Choroid plexus epithelial cell (primary cell): ENCODE measurements at places on chromosomes 11 and 22.

GRCh38 chr22:40290516-40290915, 55.8 kb upstream of the ADSL start:
- no peak for DNase-seq

GRCh38 chr22:40975366-40975765, 24.2 kb downstream of the RBX1 start:
- DNase-seq = no peak

- no peak for DNase-seq
These were observed 6.4 kb downstream of the PTPRJ start for GRCh38 chr11:47986742-47987141.

GRCh38 chr22:47811971-47812370, 1049.5 kb downstream of the TBC1D22A start:
- DNase-seq = no peak

DNA sequence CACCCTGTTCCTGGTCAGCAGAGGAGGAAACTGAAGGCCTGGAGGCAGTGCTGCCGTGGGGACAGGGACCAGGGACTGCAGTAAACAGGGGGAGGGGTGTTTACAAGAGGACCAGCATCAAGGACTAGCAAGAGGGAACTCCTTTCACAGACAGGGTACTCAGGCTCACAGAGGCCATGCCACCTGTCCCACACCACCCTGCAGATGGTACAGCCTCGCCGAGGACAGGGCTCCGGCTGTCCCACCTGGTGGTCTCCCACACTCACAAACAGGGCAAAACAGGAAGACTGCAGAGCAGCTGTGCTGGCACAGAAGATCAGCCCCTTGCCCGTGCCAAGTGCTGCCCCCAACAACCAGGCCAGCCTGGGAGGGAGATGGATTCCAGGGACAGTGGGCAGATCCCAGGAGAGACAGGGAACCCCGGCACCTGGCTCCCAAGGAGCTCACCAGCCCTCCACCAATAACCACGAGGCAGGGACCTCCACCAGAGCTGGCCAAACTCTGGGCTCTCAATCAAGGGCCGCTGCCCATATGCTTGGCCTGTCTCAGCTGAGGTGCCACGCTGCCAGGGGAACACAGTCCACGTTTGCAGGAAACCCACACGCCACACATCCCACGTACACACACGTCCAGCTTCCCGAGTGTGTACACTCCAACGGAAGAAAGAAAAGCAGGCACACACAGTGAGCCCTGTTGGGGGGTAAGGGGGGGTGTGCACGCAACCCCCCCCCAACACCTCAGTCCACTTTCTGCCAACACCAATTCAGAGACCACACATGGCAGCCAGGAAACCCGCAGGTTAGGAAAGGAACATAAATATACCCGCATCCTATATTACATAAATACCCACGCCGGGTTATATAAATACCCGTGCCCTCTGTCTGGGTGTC, 2.1 kb downstream of the CSNK1E start:
- DNase-seq = no peak

GRCh38 chr11:117502015-117502778, 174.5 kb downstream of the CEP164 start:
- DNase-seq = no peak

DNA sequence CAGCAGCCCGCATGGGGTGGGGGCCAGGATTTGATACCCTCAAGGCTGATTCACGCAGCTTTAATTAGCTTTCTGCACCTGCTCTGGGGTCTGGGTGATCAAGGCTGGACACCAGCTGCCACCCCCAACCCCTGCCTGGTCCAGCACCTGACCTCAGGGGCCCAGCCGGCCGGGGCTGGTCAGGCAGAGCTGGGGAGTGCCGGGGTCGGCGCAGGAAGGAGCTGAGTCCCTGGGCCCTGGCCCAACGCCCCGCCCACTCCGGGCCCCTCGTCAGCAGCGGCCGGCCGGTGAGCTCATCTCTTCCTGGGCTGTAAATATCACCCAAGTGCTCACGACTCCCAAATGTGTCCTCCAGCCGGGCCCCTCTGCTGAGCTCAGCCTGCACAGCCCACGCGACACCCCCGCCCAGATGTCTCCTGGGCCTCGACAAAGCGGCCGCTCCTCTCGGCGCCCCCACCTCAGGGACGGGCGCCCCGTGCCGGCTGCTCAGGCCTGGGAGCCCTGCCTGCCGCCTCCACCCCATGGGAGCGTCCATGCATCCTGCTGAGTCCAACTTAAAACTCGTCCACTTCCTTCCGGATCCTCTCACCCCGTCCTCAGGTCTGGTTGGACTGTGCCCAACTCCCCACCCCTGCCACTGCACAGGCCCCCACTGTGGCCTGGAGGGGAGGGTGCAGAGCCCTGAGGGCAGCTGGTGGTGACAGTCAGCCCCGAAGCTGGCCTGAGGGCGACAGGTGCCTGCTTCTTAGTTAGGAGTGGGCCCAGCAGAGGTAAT, 29.0 kb downstream of the RTN4R start:
- DNase-seq = no peak

GRCh38 chr11:36026315-36026968, 82.6 kb downstream of the LDLRAD3 start:
- DNase-seq = no peak

- no peak for DNase-seq
These were observed 42.9 kb downstream of the WNT11 start for GRCh38 chr11:76163289-76163880.

GRCh38 chr11:117039900-117040299, 58.3 kb downstream of the SIK3 start:
- no peak for DNase-seq

GRCh38 chr11:108135845-108136544, 14.6 kb downstream of the ACAT1 start:
- peak; percentile 55 for DNase-seq

DNA sequence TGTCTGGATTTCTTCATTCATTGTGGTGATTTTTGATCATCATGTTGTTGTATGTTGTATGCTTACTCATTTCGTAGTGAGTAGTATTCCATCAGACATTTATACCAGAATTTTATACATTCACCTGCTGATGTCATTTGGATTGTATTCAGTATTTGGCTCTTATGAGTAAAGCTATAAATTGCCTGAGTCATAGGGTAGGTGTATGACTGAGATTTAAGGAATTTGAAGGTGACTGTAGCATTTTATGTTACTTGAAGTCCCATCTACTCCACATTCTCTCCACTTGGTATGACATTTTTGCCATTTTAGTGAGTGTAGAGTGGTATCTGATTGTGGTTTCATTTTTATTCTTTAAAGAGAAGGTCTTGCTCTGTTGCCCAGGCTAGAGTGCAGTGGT, 548.2 kb downstream of the TBC1D22A start:
- DNase-seq = no peak

DNA sequence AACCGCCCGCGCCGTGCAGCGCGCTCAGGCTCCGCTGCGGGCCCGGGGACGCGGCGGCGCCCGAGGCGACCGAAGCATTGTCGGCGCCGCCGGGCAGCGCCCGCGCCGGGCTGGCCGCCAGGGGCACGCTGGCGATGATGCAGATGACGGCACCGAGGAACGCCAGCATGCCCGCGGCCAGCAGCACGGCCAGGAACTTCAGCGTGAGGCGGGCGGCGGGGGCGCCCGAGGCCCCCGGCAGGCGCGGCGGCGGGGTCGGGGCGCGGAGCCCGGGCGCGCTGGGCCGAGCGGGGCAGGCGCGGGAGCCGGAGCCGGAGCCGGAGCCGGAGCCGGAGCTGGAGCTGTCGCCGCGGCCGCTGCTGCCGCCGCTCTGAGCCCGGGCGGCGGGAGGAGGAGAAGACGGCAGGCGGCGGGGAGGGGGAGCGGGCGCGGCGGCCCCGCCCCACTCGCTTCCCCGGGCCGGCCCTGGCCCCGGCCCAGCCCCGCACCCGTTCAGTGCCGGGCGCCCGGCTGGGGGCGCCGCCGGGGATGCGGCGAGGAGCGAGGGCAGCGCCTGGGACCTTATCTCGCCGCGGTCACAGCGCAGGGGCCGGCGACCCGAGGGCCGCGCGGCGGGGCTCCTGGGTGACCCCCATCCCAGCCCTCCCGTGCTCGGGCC, at the start of gene NPTXR:
Gene NPTXR (minus strand): TSS at position 372 of the 658 bp plus-strand sequence.
- no peak for DNase-seq

DNA sequence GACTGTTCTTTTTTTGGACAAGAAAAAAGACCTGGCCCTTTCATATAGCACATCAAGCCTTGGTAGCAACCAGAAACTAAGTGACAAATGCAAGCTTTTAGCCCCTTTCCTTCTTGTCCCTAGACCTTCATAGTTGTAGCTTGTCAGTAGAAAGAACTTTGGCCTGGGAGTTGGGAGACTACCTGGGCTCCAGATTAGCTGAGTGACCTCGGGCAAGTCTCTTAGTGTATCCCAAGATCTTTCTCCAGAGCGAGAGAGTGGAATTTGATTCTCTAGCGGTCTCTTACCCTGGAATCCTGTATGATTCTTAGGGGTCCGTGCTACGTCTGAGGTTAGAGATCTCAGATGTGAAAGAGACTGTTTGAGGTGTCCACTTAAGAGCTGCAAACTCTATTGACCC, 59.0 kb downstream of the ZNRF3 start:
- DNase-seq = no peak

DNA sequence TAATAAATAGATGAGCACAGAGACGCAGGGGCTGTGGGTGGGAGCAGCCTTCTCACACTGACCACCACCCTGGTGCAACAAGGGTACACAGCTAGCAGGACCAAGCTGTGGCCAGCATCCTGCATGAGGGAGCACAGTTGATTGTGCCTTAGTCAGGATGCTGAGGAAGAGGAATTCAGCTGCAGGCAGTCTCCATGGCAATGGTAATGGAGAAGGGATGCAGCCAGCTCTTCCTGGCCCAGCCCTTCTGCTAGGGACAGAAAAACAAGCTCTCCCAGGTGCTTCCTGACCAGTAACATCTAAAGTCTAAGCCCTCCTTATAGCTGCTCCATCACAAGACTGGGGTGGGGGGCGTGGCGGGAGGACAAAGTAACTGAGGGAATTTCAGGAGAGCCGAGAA, 363.5 kb downstream of the BUD13 start:
- DNase-seq = no peak

DNA sequence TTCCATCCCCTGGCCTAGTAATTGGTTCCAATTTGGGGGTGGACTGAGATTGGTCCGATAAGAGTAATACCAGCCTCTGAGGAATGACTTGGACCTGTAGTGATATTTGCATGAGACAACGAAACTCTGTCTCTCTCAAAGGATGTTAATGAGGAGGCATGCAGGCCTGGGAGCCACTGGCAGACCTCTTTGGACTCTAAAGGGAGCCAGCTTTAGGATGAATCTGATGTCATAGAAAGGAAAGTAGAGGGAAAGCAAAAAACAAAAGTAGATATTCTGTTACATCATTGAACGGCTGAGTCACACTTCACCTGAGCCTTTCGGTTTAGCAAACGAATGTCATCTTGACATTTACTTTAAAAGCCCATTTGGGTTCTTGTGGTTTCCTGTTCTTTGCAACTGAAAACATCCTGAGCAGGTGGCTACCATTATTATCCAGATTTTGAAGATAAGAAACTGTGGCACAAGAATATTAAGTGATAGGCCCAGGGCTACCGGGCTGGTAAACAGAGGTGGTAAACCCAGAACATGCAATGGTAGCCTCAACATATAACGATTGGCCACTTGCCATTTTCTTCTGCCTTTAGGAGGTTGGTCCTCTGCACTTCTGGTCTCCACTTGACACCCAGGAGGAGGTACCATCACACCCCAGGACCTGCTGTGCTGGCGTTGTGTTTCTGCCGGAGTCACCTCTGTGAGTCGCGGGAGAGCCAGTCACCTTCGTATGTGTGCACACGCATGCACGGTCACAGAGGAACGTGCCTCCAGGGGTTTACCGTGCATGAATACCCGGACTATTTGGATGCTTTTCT, 42.7 kb downstream of the RTL6 start:
- DNase-seq = no peak

- DNase-seq = no peak
These were observed 5.5 kb downstream of the PHLDA2 start for GRCh38 chr11:2923446-2924375.

- no peak for DNase-seq
These were observed 3.3 kb upstream of the CTR9 start for GRCh38 chr11:10747733-10748132.

DNA sequence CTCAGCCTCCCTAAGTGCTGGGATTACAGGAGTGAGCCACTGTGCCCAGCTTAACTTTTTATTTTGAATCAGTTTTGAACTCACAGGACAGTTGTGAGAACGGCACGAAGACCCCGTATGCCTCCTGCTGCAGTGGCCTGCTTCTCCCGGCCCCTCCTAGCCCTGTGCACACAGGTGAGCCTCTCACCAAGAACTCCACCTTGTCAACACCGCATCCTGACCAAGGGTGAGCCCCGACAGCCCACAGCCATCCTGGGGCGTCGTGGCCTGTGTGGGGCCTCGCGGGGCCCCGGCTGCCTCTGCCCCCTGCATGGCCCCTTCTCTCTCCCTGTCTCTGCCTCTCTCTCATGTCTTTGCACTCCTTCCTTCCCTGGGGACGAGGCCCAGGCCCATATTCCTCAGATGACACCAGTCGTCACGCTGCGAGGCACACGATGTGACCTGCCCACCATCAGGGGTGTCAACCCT, 38.8 kb downstream of the GNB1L start:
- DNase-seq = no peak

DNA sequence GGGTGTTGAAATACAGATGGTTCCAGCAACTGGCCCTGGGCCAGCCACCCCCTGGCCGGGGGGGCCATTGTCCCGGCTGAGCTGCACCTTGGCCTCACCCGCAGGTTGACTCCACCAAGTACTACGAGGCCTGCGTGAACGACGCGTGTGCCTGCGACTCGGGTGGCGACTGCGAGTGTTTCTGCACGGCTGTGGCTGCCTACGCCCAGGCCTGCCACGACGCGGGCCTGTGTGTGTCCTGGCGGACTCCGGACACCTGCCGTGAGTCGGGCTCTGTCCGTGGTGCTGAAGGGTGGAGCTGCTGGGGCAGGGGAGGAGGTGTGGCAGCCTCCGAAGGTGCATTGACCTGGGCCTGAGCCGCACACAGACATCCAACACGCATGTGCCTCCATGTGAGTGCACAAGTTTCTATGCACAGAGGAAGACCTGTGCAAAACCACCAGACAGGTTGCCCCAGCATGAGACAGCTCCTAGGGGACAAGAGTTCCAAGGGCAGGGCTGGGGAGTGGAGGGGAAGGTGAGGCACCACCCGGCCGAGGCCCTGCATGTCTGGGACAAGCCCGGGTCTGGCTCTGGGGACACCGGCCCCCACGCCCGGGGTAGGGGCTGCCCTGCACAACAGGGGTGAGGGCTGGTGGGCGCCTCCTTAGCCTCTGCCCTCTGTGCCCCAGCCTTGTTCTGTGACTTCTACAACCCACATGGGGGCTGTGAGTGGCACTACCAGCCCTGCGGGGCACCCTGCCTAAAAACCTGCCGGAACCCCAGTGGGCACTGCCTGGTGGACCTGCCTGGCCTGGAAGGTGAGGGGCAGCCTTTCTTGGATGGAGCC, 16.1 kb downstream of the MUC5B start:
- no peak for DNase-seq
